ENCODE measurements at places on chromosomes 2 and 18.
A peak's percentile ranks its signal among the peaks of the same experiment; 100 is the strongest.

DNA sequence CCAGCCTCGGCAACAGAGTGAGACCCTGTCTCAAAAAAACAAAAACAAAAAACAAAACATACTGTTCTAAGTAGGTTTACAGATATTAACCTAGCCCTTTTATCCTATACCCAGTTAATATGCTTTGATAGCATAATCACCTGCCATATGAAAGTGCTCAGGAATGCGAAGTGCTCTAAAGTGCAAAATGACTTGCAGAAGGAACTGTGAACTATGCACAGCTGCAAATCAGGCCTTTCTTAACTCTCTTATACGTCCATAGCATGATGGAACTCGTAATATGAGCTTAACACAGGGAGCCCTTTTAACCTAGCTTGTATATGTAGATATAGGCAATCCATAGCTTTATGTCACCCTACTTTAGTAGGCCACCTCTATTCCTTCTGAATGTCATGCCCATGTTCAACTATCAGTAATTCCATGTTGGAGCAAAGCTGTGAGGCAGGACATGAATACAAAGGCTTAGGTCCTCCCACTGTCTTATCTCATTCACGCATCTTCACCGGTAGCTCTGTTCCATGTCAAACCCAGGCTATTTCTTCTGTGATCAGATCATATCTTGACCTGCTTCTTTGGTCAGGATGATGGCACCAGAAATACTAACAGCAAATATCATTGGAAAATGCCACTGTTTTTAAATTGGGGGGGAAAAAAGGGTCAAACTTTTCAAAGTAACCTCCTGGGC lies 72.9 kb downstream of the PRPF40A start:
- no peak for DNase-seq

- DNase-seq: no peak
Measured at GRCh38 chr2:33488715-33489540, 12.5 kb downstream of the RASGRP3 start.

GRCh38 chr2:129201696-129202095 lies 777.8 kb upstream of the RAB6C start:
- DNase-seq: no peak

DNA sequence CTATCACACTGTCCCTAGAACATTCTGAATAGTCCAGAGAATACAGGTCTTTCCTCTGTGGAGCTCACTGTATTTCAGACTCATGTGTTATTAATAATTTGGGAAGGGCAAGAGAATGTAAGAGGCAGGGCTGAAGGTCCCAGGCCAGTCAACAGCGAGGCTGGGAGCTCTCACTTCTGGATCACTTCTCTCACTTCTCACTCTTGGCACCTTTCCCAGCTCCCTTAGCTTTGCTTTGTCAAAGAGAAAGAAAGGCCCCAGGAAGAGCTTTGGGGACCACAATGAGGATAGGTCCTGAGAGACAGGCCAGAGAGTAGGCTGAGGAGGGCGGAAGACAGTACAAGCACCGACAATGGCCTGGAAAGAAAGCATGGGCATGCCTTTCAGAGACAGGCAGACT lies 11.2 kb downstream of the EFR3B start:
- DNase-seq: no peak

DNA sequence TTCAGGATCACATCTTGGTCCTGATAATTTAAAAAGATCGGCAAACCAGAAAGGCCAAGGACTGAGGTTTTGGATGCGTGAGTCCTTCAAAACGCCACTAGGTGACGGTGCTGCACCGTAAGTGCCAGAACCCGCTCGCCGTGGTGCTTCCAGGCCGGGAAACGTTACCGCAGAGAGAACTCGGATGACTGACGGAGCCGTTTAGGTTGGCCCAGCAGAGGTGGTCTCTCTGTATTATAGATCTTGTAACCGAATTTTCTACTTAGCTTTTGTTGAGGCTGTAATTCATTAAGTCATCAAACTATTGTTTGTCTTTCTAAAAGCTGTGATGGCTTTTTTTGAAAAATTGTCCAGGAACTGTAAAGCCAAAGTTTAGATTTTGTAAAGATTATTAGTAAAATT lies 39.8 kb upstream of the ADCYAP1 start:
- DNase-seq: peak; percentile 75

- no peak for DNase-seq
Measured at GRCh38 chr18:9700261-9700796, 7.8 kb upstream of the RAB31 start.

DNA sequence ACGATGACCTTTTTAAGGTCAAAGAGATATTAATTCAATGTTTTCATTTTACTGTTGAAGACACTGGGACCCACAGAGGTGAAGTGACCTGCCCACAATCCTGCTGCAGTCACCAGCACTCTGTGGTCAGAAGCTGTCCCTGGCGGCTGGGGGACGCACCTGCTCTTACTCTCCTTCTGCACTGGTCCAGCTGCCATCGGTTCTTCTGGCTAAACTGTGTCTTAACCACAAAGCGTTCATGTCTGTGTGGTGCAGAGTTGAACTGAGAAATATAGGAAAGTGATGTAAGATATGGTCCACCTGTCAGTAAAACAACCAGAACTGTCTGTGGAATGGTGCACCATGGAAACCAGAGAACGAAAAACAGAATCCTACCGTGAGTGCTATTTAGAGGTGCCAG lies 44.9 kb upstream of the SMIM21 start:
- no peak for DNase-seq

DNA sequence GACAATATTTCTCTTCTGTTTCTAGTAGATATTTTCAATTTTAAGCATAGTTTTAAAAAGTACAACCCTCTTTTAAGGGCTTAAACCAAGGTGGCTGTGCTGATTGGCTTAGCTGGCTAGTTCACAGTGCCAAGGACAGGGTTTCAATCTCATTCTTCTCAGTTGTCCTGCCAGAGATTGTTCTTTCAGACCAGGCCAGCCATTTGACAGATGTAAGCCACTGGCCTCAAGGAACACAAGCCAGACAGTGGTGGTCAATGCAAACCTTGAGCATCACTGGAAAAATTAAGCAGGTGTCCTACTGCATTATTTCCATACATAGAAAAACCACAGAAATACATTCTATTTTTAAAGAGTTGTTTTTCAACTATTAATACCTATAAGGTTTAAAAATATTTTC lies 5.9 kb downstream of the RNF103 start:
- DNase-seq: no peak

- no peak for DNase-seq
Measured at GRCh38 chr2:9141091-9141667, 65.4 kb upstream of the ASAP2 start.

DNA sequence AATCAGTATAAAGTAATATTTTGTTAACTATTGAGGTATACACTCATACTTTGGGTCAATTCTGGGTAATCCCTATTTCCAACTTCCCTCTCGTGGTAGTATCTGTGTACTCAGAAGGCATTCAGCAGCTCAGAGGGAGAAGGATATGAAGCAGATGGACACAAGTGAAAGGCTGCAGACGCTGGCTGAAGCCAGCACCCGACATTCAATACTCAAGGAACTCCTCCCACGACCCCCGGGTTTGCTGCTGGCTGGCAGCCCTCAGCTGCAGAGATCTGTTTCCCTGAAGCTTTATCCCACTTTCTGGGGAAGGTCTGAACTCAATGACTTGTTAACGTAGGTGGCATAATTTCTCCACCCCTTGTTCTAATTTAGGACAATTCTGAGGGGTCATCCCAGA lies 847.3 kb upstream of the SOX11 start:
- DNase-seq: no peak

DNA sequence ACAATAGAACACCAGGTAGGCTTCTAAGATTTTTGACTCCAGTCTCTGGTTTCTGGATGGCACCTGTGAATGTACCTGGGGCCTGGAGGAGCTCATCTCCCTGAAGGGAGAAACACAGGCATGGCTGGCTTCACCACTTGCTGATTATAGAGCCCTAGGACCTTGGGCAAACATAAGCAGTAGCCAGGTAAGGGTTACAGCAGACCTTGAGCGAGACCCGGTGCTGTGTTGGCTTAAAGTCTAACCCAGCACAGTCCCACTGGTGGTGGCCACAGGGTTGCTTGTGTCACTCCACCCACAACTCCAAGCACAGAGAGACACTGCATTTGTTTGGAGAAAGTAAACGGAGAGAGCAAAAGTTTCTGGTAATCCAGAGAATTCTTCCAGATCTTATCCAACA lies 104.7 kb upstream of the SPOPL start:
- no peak for DNase-seq

- DNase-seq: no peak
Measured at GRCh38 chr2:106177581-106177980, 16.5 kb downstream of the UXS1 start.

- DNase-seq: no peak
Measured at GRCh38 chr18:14074187-14074586, 58.0 kb downstream of the ZNF519 start.

GRCh38 chr18:80253871-80254492 lies 6.7 kb upstream of the PARD6G start:
- DNase-seq: no peak

DNA sequence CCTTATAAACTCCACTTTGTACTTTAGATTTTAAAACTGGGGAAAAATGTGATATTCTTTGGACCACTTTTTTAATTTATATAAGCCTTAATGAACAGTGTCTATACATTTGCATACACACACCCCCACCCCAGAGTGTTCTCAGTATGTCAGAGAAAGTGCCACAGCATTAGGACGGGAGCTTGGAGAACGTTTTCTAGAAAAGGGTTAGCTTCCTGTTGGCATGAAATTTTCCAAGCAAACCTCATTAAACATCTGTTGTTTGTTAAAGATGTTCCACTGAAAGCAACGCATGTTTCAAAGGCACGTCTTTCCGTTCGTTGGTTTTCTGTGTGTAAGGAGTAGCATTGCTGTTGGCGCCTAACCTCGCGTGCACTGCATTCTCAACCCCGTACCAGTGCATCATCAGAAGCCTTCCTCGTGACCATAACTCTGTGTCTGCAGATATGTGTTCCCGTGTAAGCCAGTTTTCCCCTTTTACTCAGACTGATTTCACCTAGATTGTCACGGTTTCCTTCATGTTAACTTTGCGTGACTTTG lies 228.5 kb downstream of the ALPK2 start:
- DNase-seq: no peak

DNA sequence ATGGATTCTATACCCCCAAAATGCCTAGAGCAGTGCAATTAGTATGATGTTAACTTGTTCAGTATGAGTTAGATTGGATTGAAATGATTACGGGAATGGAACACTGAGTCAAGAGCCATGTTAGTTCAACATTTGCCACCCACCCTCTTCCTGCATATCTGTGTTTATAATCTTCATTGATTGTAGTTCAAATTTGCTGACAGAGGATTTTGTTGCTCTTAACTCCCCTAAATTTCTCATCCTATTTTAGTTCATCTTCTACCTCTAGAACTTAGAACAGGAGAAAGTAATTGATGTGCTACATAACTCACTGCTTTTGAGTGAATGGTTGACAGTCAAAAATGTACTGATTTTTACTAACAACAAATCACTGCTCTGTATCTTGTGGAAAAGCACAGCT lies 673.5 kb upstream of the NRXN1 start:
- no peak for DNase-seq

- DNase-seq: no peak
Measured at GRCh38 chr18:40938615-40939014, 1016.4 kb upstream of the PIK3C3 start.

DNA sequence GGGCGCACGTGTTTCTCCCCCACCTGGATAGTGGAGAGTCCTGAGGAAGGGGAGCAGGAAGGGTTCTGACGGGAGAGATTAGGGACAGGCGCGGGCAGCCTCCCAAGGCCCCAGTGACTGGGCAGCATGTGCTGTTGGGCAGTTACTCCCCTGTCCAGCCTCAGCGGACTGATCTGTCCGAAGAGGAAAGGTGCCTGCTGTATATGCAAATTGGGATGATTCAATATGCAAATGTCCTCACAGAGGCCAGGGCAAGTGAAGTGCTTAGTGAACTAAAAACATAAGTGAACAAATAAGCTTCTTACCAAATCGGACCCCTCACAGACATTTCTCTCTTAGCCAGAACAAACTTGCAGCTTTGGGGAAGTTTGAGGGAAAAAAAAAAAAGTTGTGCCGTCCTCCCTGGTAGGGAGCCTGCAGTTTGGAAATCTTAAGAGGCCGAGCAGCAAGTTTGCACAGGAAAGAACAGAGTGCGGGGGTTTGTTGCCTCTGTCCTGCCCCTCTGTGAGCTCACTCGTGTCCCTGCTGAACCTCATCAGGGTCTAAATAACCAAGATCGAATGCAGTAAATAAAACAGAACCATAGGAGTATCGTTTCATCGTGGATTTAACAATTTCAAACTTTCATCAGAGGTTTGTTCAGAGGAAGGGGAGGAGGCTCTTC lies 141.4 kb downstream of the KCTD1 start:
- no peak for DNase-seq

DNA sequence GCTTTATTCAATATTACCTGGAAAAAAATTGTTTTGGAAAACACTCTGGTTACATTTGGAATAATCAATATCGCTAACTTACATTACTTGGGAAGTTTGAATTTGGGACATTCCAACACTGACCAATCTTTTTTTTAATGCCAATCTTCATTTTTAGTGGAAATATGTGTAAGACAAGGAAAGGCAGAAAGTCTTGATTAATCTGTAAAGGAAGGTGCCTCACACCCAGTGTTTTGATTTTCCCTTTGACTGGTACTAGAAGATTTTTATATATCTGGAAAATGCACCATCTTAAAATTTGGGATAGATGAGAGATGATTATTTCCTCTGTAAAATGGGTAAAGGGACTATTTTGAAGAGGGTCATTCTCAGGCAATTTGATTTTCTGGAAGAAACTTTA lies 879.2 kb upstream of the ZEB2 start:
- no peak for DNase-seq

DNA sequence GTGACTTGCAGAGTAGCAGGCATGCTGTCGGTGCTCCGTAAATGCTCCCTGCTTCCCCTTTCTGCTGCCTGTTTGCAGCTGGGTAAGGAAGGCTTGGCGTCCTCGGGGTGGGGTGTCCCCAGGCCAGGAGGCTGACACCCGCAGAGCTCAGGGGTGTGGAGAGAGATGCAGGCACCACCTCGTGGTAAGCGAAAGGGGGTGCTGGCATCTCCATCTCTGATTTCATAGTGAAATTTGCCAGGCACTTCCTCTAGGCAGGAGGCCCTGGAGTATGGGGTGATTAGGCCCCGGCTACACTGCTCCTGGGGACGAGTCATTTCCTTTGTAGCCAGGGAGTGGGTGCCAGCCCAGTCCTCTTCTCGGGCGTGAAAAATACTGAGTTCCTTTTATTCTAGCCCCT lies 160.4 kb downstream of the KLHL29 start:
- no peak for DNase-seq

DNA sequence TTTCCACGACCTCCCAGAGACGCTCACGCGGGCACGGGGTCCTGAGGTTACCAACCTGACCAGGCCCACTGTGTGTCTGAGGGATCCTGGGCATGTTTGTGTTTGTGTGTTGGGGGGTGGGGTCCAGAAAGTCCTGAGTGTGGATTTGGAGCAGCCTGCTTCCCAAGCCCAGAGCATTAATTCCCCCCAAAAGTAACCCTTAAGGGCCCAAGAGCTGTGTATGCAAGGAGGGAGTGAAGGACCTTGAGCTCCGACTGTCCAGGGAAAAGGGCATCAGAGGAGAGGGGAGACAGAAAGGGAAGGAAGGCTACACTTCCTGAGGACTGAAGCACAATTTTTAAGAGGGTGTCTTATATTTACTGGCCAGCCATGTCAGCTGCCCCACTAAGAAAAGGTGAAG lies 5.2 kb upstream of the SIX3 start:
- DNase-seq: no peak

- DNase-seq: no peak
Measured at GRCh38 chr2:47221039-47221438, 65.9 kb upstream of the STPG4 start.
